ENCODE measurements at places on chromosomes 12 and 14.
A peak's percentile ranks its signal among the peaks of the same experiment; 100 is the strongest.

- peak; percentile 66 for DNase-seq
Observed at GRCh38 chr12:32273712-32274111, 125.6 kb upstream of the FGD4 start.

DNA sequence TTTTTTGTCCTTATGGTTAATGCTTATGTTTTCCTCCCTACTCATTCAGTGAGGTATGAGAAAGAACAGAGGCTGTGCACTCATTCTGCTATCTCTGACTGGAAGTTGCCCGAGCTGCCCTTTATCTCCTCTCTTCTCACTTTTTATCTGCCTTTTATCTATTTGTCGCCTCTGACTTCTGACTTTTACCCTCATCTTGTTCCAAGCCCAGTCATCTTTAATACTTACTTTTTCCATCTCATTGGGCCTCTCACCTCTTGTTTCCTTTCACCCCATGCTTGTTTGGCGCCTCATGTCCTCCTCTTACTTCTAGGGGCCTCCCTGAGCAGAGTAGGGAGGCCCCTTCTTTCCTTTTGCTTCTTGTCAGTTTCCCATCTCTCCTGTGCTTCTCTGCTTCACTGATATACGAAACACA lies 50.7 kb downstream of the DIP2B start:
- no peak for DNase-seq

GRCh38 chr12:68439368-68440045 lies 107.3 kb upstream of the MDM1 start:
- DNase-seq, result no peak

- no peak for DNase-seq
Observed at GRCh38 chr12:131415781-131416180, 295.1 kb upstream of the SFSWAP start.

DNA sequence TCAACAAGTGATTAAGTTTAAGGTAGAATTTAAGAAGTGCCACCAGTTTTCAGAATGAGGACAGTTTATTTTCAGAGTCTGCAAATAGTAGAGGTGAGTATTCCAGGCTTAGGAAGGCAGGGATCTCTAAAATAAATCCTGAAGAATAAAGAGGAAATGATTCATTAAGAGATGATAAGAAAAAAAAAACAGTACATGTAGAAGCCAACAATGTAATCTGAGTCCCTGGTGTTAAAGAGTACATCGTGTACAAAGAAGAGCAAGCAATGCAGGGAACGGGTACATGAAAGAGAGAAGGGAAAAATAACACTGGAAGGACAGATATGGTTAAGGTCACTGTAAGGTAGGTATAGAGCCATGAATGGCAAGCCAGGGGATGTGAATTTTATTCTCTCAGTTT lies 95.2 kb upstream of the FOXG1 start:
- DNase-seq, result no peak

- DNase-seq, result no peak
Observed at GRCh38 chr12:88308825-88309224, 166.7 kb downstream of the TMTC3 start.

GRCh38 chr14:102320033-102320660 lies 601 bp downstream of the ZNF839 start:
- peak; percentile 61 for DNase-seq

DNA sequence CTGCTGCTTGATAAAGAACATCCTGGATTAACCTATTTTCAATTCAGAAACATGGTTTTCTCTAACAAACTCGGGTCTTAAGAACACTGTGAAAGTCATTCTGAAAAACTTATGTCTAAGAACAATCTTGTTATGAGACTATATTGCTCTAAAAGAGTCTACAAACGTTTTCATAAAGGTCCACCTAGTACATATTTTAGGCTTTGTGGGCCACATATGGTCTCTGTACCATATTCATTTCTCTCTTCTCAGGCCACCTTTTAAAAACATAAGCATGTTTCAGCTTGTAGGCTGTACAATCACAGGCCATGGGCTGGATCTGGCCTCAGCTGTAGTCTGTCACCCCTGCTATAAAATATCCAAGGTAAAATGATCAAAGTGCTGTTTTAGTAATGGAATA lies 39.9 kb downstream of the PPP4R3A start:
- DNase-seq, result no peak

GRCh38 chr14:74905595-74906142 lies 17.4 kb downstream of the RPS6KL1 start:
- DNase-seq, result peak; percentile 83

DNA sequence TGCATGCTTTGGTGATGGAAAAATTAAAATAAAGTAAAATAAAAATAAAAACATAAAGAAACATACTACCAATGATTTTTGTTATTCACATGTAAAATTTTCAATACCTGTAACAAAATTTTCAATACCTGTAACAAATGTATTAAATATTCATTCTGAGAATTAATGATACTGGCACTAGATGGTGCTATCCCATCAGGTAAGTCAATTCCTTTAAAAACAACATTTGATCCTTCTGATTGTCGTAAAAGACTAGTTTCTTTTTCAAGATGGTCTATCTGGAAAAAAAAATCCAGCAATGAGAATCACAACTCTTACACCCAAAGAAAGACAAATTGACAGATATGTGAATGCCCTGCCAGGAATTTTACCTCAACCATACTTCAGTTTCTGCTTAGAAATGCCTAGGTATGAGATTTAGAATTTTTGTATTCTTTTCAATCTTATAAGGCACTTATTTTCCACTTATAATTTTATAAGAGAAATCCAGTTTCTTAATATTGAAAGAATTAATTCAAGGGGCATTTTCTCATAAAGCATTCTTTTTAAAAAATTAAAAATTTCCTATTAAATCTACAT lies 30.7 kb downstream of the CEP290 start:
- peak; percentile 16 for DNase-seq

- DNase-seq, result no peak
Observed at GRCh38 chr12:49982246-49983087, 9.7 kb downstream of the AQP6 start.

Data from GM13976 (cell line).